Fibroblast of skin of scalp (primary cell): ENCODE measurements at places on chromosomes 2 and 18.
A peak's percentile ranks its signal among the peaks of the same experiment; 100 is the strongest.

GRCh38 chr18:65792456-65793074 is 41.8 kb downstream of the CDH7 start:
- no peak for DNase-seq

- DNase-seq: peak; percentile 5
These were observed 22.9 kb upstream of the TYMS start for GRCh38 chr18:634551-635045.

GRCh38 chr2:4073026-4073569 is 369.7 kb downstream of the DCDC2C start:
- no peak for DNase-seq

DNA sequence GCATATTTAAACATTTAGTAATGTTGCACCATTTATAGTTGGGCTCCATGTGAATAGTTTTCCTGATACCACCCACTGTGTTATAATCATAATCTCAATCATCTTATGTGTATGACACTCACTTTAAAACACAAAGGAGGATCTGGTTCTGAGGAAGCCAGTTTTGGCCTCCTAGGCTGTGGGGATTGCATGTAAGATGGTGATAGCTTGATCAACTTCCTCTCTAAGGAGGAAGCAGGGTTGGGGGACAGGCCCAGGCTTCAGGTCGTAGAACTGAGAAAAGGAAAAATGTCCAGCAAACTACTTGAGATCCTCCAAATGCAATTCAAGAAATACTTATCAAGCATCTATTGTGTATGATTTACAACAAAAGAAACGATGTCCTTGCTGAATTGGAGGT is 4.9 kb upstream of the PPM1B start:
- no peak for DNase-seq

GRCh38 chr2:231696004-231696367 is 12.3 kb upstream of the PTMA start:
- peak; percentile 80 for DNase-seq

DNA sequence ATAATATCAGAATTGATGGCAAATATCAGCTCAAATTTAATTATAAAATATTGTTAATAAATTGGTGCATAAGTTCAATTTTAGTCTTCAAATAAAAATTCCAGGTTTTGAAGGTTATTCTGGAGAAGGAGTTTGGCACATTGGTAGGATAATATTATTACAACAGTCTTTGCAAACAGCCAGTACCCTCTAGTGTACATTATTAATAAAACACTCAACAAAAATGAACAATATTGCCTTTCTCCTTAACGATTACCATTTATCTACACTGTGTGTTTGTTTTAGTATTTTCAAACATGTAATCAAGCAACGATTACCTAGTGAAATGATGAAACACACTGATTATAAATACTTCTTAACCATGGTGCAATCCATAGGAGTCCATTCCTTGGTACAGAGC is 334.0 kb upstream of the FSIP2 start:
- no peak for DNase-seq

- DNase-seq: no peak
These were observed 53.1 kb downstream of the TMEM17 start for GRCh38 chr2:62452701-62453454.

- no peak for DNase-seq
These were observed 241.8 kb upstream of the RAB12 start for GRCh38 chr18:8367217-8367988.

DNA sequence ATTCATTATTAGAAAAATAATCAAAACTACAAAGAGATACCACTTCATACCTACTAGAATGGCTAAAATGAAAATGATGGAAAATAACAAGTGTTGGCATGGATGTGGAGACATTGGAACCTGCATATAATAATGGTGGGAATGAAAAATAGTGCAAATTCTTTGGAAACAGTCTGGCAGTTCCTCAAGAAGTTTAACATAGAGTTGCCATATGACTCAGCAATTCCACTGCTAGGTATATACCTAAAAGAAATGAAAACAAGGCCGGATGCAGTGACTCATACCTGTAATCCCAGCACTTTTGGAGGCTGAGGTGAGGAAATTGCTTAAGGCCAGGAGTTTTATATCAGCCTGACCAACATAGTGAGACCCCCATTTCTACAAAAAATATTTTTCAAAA is 41.6 kb upstream of the ACYP2 start:
- DNase-seq: no peak

GRCh38 chr2:240156435-240157146 is 16.1 kb upstream of the OTOS start:
- no peak for DNase-seq

DNA sequence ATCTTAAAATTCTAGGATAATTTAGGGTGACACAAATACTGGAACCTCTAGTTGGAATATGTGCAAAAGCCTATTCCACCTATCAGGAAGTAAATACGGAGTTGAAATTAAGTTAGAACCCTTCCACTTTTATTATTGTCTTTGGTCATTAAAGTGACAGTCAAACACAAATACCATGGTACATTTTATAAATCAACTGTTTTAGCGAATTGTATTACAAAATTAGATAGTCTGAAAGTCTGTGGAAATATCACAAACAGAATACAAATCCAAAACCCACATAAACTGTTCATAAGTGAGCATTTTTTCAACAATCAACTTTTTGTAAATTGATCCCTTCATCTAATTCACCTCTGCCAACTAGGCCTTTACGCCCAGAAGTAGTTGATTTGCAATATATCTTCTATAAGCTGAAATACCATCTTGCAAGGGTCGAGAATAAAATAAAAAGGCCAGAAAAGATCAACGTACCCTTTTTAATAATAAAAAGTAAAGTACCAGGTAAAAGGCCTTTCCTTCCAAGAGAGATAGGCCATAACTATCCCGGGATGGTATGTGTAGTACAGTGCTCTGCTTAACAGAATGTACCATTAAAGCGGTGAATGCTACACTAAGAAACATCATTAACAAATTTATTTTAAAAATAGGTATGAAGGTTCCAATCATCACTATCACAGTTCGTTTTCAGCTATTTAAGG is 1.3 kb downstream of the USP34 start:
- no peak for DNase-seq

GRCh38 chr2:19198381-19198780 is 160.0 kb downstream of the OSR1 start:
- DNase-seq: no peak

- DNase-seq: peak; percentile 54
These were observed 23.7 kb downstream of the METTL4 start for GRCh38 chr18:2547477-2548087.

- peak; percentile 1 for DNase-seq
These were observed 401.6 kb downstream of the GPD2 start for GRCh38 chr2:156837635-156838370.

- DNase-seq: no peak
These were observed 19.7 kb downstream of the SH3BP4 start for GRCh38 chr2:234971496-234971895.

DNA sequence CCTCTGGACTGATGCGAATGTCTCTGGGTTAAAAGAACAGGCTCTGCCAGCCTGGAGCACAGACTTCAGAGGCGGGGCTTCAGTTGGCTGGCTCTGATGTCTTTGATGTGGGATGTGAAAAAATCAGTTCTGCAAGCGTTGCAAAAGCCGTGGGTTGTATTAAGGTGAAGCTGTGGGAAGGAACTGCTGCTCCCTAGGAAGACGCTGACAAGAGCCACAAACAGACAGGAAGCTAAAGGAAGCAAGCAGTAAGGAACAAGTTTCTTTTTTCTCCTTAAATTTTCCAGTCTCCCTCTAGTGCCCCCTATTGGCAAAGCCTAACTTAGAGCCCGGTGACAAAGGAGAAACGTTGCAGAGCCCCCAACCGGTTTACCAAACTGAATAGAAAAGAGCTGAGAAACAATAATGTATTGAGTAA is 239.0 kb downstream of the CCDC178 start:
- peak; percentile 41 for DNase-seq

DNA sequence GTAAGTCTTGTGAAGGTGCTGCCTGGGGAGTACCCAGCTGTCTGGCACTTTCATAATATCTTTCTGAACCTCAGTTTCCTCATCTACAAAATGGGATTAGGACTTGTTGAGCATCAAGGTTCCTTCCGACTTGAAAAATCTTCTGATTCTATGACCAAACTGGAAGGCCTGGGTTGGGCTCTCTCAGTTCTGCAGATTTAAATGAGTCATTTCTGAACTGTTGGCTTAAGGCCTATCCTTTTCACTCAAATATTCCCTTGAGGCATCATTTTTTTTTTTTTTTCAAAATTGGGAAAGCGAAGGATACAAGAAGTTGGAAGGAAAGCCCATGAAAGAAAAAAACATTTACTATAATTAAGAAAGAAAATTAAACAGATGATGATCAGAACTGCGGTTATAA is 40.8 kb upstream of the CYP1B1 start:
- peak; percentile 77 for DNase-seq

DNA sequence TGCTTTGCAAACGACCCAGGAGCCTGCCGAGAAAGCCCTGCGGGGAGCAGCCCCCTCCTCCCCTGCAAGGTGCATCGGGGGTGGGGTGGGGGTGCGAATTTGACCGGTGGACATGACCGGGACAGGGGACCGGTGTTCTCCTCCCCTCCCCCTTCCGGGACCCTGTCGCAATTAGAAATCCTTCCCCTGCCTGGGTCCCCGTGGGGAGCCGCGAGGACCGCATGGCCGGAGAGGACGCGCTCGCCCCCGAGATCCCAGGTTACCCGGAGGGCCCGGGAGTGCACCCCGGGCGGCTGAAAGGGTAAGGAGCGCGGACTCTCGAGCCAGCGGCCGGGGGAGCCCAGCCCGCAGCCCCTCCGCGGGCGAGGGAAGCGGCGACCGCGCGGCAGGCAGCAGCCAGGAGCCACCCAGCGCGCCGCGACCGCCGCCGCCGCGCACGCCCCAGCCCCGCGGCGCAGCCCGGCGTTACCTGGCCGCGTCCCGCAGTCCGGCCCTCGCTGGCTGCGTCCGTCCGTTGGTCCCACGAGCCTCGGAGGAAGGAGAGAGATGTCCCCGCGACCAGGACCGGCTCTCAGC is 482 bp downstream of the DLGAP1 start:
- no peak for DNase-seq

DNA sequence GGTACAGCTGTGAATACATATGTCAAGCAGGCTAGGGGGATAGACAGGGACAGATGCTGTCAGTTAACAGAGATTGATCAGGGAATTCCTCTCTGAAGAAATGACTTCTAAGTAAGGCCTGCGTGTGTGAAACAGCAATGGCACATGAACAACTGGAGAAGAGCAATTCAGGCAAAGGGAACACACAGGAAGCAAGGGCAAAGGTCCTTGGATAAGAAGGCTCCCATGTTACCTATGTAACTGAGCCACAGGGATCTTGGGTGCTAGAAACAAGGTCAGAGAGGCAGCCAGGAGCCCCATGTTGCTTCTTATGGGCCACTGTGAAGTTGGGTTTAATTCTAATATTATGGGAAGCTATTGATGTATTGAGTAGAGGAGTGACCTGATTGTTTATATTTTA is 373.7 kb upstream of the ACVR2A start:
- no peak for DNase-seq

DNA sequence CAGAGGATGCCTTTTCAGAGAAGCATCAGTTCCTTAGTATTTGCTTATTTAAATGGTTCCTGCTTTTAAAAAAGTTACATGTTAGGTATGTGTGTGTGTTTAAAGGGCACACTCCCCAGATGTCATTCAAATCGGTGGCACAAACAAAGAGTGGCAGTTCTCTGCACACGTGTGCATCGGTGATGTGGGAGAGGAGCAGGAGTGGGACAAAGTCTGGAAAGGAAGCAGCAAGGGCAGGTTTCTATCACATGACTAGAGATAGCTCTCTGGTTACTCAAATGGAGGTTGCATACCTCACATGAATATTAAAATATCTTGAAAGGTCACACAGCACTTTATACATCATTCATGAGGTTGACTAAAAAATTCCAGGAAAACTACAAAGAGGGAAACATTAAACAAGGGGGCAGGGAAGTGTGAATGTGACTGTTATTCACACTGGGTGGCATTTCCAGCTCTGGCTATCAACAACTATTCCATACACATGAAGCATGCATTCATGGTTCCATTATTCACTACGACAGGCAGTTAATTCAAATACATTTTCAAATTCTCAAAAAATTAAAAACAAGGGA is 64.7 kb downstream of the SEPTIN10 start:
- no peak for DNase-seq

- DNase-seq: no peak
These were observed 3.6 kb downstream of the ZC3H8 start for GRCh38 chr2:112251271-112251670.

GRCh38 chr18:6561420-6561861 is 146.7 kb upstream of the L3MBTL4 start:
- DNase-seq: peak; percentile 59

DNA sequence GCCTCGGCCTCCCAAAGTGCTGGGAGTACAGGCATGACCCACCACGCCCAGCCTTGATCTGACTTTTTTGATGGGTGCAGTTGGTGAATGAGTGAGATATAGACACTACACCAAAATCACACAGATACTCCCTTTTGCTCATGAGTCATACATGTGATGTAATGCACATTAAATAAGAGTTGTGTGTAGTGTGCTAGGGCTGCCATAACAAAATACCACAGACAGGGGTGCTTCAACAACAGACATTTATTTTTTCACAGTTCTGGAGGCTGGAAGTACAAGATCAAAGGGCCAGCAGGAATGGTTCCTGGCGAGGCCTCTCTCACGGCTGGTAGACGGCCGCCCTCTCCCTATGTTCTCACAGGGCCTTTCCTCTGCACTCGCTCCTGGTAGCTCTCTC is 46.6 kb downstream of the GBX2 start:
- peak; percentile 14 for DNase-seq

GRCh38 chr2:191927319-191927867 is 80.5 kb upstream of the CAVIN2 start:
- peak; percentile 84 for DNase-seq

- peak; percentile 74 for DNase-seq
These were observed 125.7 kb upstream of the EPAS1 start for GRCh38 chr2:46171411-46171953.

- no peak for DNase-seq
These were observed 4.8 kb downstream of the MEX3C start for GRCh38 chr18:51192696-51193095.

DNA sequence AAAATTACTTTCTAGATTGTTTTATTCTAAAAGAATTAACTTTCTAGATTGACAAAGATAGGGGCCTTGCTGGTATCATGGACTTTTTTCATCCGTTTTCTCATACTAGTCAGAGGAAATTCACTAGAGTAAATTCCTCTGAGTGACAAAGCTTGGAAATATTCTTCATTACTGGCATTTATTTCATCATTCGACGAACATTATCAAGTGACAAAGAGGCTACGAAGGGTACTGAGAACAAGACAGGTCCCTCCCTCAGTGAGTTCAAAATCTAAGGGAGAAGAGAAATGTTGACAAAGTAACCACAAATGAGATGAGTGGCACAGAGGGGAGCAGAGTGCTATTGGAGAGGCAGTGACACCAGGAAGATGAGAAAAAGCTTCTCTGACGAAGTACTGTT is 4.3 kb downstream of the EPG5 start:
- DNase-seq: peak; percentile 82

- peak; percentile 26 for DNase-seq
These were observed 95.9 kb downstream of the TXNL1 start for GRCh38 chr18:56542476-56542875.
